Activated effector memory CD4-positive, alpha-beta T cell treated with anti-CD3 and anti-CD28 coated beads, Interleukin-2, amount 50 U/mL, for 16 hours (primary cell): ENCODE measurements at places on chromosomes 3 and 15.

GRCh38 chr3:41489231-41489630 lies 289.9 kb downstream of the CTNNB1 start:
- no peak for DNase-seq

DNA sequence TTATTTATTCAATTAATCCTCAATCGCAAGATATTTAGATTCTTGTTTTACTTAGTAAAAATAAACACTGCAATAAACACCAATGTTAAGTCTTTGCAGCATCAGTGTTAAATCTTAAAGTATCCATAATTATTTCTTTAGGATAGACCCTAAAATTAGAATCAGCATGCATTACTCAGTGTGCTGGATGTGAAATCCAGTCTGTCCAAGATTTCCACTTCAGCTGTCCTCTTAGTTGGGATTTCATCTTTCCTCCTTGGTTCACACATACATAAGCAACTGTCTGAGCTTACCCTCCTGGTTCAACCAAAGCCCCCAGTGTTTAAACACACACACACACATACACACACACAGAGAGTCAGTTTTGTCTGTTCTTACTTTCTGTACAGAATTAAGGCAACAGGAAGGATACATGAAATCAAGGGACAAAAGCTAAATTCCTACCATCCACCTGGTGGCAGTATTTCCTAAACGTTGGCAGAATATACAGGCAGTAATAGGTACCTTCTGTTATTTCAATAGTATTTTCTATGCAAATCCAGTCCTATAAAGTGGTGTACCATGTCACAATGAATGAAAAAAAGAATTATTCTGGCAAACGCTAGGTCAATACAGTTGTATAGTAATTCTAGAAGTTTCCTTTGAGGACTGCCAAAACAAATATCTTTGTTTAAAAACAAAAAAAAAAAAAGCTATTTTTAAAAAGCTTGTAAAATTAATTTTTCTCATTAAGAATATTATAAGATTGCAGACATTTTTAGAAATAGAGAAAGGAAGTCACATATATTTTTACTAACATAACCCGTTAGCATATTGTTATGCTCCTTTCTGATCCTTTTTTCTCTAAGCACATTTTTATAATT lies 27.3 kb upstream of the DMXL2 start:
- DNase-seq, result no peak

DNA sequence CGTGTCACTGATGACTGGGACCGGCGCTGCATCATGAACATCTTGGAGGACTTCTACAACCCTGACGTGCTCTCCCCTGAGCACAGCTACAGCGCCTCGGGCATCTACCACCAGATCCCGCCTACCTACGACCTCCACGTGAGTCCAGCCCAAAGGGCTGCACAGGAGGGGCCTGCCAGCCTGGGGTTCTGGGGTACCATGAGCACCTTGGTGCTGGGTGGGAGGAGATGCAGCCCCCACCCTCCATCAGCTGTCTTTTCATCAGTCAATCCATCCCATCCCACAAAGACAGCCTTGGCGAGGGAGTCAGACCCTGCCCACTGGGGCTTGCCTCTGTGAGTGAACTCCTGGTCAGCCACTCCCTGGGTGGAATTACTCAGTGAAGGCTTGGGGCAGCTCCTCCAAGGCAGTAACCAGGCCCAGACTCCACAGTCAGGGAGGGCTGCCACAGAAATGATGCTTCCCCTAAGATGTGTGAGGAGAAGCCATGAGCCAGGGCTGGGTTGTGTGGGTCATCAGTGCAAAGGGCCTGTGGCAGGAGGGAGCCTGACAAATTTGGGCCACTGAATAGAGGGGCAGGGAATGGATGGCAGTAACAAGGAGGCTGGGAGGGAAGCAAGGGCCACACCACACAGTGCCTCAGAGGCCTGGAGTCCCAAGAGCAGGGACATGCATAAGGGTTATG lies 47.9 kb downstream of the SEMA3G start:
- peak; percentile 51 for DNase-seq

DNA sequence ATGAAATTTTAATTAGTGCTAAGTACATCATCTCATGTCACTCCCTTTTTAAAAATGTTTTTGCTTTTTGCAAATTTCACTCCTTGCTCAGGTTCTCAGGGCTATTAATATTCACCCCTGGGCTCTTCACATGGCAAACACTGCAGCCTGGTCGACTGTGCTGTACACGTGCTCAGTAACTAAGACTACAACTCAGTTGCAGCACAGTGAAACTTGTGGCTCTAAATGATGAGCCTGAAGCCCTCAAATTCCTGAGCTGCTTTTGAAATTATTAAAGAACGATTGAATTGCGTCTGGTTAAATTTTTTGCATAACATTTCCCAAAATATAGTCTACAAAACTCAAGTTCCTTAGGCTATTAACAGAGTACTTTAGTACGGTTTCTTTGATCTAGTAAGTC lies 159.3 kb upstream of the C2CD4B start:
- DNase-seq, result no peak

- DNase-seq, result no peak
Measured at GRCh38 chr15:64742385-64742784, 33.0 kb downstream of the RBPMS2 start.

DNA sequence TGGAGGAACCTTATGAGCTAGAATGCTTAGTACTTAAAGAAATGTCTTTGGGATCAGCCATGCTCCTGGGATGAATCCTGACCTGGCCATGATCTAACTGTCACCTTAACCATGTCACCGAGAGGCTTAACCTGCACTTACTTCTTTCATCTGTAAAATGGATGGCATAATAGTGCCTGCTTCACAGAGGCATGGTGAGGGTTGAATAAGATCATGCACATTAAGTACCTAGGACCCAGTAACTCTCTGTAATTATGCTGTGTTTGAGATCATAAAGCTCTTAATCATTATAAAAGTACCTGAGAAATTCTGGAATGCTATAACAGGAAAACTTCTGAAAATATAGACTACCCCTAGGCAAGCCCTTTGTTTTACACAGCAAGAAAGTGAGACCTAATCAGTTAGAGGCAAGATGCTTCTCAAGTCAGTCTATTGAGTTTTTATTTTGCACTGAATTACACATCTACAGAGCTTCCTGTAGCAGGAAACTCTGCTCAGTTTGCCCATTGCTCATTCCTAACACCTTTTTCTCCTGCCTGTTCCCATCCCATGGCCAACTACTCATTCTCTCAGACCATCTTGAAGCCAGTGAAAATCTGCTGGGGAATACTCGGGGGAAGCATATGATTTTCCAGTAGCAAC lies 1015.5 kb upstream of the CFAP20DC start:
- DNase-seq, result no peak

GRCh38 chr3:131396170-131396569 lies 14.6 kb downstream of the NUDT16 start:
- DNase-seq, result no peak

DNA sequence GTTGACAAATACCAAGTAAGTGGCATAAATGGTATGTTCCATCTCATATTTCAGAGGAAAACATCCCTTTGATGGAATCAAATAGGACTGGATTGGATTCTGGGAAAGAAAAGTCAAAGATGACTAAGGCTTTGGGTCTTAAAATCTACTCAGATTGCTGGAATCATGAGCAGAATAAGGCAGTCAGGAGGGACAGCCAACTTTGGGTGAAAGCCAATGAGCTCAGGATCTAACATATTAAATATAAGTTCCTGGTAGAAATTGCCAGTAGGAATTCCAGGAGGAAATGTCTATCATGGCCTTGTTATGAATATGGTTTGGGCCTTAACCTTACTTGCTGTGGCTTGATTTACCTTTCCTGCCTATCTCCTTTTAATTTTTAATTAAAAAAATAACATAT lies 55.3 kb downstream of the ISL2 start:
- no peak for DNase-seq

DNA sequence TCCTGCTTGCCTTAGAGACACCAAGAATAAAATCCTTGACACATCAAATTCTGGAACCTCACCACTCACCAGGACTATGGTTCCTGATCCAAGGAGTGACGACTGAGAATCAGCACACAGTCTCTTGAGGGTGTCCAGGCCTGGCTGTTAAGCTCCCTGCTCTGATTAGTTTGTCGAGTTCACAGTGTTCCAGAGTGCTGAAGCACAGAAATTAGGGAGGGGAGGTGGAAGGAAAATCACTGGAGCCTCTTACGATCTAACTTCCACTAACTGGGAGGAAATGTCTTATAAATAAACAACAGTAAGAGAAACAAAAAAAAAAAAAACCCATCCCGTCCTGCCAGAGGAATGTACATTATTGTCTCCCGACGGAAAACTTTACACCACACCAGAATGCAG lies 330.2 kb downstream of the TIGIT start:
- DNase-seq, result no peak

DNA sequence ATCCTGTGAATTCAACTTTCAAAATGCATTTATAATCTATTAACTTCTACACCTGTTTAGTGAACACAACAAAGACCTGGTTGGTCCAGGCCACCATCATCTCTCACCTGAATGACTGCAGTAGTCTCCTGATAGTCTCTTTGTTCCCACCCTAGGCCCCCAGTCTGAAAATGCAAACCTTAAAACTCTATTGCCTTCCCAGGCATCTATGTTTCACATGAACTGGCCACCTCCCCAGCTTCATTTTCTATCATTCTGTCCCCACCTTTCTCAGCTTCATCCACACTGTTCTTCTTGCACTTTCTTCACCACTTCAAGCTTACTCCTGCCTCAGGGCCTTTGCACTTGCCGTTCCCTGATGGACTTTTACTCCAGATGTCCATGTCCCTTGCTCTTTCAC lies 45.0 kb downstream of the CLSTN2 start:
- no peak for DNase-seq

DNA sequence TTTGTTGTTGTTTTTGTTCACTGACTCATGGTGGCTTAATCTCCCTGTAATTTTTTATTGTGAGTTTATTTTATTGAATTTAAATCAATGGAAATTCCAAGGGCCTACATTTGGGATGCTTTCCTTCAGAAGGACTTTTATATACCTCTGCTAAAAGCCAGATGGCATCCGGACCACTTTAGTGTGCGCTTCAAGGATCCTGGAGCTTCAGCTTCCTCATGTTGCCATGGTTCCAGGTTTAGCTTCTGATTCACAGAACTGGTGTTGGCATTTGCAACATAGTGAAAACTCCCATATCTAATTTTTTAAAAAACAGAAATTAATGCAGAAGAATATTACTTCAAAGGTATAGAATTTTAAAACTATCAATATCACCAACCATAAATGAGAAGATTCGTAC lies 8.5 kb upstream of the HACD2 start:
- DNase-seq, result no peak

GRCh38 chr3:42709621-42710020 lies 7.0 kb upstream of the HHATL start:
- peak; percentile 49 for DNase-seq

DNA sequence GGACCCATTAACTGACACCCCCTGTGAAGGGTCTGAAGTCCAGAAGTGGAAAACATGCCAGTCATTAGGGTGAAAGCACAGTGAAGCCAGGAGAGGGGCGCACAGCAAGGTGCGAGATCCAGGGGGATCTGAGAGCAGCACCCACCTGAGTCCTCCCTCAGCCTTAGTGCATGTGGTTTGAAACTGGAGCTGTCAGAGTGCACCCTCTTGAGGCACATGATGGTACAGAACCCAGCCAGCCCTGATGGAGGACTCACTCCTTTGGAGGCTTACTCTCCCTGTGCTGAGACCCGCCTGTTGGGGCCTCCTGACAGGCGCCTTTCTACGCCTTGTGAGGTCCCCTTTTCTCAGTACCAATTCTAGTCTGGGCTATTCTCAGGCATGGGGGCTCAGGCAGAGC lies 77.8 kb downstream of the IL20RB start:
- no peak for DNase-seq

DNA sequence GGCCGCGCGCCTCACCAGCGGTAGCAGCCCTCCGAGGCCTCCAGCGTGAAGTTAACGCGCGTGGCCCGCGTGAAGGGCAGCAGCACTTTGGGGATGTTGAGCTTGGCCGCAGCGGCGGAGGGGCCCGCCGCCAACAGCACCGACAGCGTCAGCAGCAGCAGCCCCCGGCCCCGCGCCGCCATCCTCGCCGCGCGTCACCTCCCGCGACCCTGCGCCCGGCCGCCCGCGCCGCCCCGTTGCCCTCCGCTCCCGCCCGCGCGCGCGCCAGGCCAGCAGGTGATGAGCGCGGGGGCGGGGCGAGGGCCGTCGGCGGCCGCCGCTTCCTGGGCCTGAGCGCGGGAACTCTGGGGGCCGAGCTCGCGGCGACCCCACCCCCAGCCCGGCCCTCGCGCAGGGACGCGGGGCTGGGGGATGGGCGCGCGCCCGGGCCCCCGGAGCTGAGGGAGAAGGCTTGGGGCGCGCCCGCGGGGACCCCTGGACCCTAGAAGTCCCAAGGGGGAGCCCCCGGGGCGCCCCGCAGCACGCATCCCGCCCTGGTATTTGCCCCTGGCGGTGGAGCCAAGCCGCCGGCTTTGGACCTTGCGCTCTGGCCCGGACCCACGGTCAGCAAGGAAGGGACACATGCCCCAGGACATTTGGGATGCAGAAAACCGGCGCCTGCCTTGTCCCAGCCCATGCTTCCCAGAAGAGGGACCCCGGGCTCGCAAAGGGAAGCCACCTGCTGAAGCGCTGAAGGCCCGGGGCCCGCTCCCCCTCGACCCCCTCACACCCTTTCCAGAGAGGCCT lies at the start of gene NUP210:
NUP210 (minus strand) TSS at position 278 of the 786 bp plus-strand sequence; CDS start at position 182, 96 bp downstream.
- peak; percentile 85 for DNase-seq

GRCh38 chr3:62795978-62796657 lies 79.1 kb downstream of the CADPS start:
- DNase-seq, result no peak

- no peak for DNase-seq
Measured at GRCh38 chr15:26729581-26729980, 43.3 kb downstream of the GABRB3 start.

- peak; percentile 91 for DNase-seq
Measured at GRCh38 chr3:46909535-46910161, 32.1 kb downstream of the PTH1R start.

- no peak for DNase-seq
Measured at GRCh38 chr3:56900801-56901200, 99.1 kb upstream of the ARHGEF3 start.
